ENCODE measurements at places on chromosomes 3 and 15. TPM values are rescaled to one million over a fixed set of nuclear protein-coding genes. Genes with fewer than 3 reads are reported as not detected.

SENP7 gene
- 24.0 TPM for total RNA-seq

TRMT10C gene
- 26.2 TPM for total RNA-seq

FEZF2 gene
- total RNA-seq = not detected

LIPH gene
- 0.36 TPM for total RNA-seq

GOLGA6D gene
- not detected for total RNA-seq

PPARG gene
- total RNA-seq = 39.4 TPM

PLA2G4D gene
- not detected for total RNA-seq

IL5RA gene
- total RNA-seq = not detected

FAM107A gene
- 0.54 TPM for total RNA-seq

WDR82 gene
- total RNA-seq = 61.5 TPM

DUOXA2 gene
- total RNA-seq = not detected

VIPR1 gene
- total RNA-seq = 5.6 TPM
